ENCODE measurements at places on chromosomes 11 and 22.
A peak's percentile ranks its signal among the peaks of the same experiment; 100 is the strongest.

GRCh38 chr22:45009606-45010531 is at the start of gene PHF21B:
Gene PHF21B, minus strand, starts transcription at chr22:45010005. Its CDS starts 456 bp downstream, at chr22:45009549.
- peak; percentile 23 for DNase-seq

DNA sequence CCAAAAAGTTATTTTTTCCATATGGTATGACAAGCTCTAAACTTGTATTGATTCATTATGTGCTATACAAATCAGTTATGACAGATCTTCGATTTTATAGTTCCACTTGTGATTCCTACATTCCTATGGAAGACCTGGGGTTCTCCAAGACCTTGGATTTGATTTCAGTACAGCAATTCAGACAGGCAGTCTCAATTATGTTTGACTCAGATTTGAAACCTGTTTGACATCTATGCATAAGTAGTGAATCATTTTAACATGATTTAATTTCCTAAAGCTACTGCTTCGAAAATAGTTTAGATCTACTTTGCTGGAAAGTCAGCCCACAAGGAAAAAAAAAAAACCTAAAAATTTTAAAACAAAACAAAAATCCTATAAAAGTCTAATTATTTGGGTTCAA is 820.4 kb downstream of the LUZP2 start:
- DNase-seq = no peak

DNA sequence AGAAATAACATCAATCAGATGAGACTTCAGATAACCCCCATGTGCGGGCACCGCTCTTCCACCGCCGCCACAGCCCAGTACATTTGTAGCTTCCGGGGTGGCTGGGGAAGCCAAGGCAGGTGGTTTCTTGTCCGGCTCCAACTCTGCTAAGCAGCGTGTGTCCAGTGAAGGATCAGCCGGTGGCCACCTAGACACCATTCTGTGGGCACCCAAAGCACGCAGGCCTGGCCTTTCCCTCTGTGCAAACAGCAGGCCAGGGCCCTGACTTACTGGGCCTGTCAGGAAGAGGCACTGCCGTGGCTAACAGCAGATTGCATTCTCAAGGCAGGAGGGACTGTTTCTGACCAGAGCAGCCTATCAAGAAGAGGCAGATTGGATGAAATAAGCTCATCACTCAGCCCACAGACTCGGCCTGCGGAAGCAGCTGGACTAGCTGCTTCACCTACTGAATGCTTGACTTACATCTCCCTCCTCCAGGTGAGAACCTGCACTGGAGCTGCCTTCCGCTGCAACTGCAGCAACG is 74.8 kb downstream of the ETS1 start:
- DNase-seq = no peak

GRCh38 chr11:70244698-70245097 is 25.8 kb upstream of the PPFIA1 start:
- DNase-seq = no peak

- DNase-seq = no peak
Observed at GRCh38 chr11:2363577-2364370, 13.3 kb upstream of the CD81 start.

DNA sequence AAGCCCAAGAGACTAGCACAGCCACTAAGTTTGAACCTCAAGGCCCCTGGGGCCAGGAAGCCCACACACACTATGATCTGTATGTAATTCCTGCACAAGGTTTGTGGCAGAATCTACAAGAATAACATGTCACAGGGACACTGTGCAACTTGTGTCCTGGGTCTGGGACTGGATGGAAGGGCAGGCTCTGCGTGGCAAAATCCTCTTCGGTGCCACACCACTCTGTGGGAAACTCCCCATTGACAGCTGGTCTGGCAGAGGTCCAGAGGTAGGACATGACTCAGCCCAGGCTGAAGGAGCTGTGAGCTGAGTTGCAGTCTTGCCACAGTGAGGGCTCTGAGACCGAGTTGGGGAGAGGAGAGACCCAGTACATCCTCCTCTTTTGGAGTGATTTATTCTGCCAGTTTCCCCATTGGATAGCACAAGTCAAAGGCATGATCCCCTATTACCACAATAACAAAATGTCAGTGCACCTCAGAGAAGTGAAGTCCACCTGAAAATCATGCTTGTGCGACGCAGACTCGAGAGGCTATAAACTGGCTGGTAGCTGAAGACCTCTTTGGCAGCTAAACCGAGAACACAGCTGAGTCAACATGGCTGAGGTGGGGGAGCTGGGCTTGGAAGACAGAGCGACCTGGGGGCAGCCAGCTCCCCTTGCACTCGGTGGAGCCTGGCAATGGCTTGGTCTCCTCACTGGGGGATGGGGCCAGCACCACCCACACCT is 23.3 kb upstream of the SERPIND1 start:
- peak; percentile 55 for DNase-seq

- no peak for DNase-seq
Observed at GRCh38 chr11:111691741-111692140, 74.4 kb downstream of the PPP2R1B start.

GRCh38 chr11:92857407-92857806 is 112.0 kb upstream of the MTNR1B start:
- DNase-seq = no peak

DNA sequence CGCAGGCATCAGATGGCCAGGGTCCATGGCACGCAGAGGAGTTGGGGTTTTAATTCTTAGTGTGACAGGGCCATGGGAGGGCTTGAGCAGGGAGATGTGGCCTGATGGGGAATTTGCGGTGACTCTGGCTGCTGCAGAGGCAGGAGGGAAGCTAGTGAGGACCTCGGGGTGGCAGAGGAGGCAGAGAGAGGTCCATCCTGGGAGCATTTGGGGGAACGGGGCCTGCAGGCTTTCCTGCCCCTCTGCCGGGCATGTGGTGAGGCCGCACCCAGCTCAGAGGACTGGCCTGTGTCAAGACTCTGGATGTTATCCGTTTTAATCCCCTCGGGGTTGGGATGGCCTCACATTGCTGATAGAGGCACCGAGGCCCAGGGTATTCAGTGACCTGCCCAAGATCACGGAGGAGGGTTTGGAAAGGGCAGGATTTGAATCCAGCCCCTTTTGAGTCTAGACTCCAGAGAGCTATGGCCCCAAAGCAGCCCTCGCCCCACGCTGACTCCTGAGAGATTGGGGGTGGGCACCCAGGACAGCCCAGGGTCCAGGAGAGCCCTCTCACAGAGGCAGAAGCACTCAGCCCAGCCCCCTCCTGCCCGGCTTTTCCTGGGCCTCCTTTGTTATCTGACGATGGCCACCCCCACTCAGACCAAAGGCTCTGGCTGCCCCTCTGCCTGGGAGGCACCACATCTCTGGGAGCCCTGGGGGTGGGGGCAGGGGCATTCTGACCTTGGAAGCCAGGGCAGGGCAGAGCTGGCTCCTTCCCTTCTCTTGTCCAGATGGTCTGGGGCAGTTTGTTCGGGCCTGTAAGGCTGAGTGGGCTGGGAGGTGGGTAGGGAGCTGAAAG is 13.9 kb downstream of the MGAT3 start:
- no peak for DNase-seq

- peak; percentile 37 for DNase-seq
Observed at GRCh38 chr22:37309211-37310074, 27.1 kb downstream of the CYTH4 start.

DNA sequence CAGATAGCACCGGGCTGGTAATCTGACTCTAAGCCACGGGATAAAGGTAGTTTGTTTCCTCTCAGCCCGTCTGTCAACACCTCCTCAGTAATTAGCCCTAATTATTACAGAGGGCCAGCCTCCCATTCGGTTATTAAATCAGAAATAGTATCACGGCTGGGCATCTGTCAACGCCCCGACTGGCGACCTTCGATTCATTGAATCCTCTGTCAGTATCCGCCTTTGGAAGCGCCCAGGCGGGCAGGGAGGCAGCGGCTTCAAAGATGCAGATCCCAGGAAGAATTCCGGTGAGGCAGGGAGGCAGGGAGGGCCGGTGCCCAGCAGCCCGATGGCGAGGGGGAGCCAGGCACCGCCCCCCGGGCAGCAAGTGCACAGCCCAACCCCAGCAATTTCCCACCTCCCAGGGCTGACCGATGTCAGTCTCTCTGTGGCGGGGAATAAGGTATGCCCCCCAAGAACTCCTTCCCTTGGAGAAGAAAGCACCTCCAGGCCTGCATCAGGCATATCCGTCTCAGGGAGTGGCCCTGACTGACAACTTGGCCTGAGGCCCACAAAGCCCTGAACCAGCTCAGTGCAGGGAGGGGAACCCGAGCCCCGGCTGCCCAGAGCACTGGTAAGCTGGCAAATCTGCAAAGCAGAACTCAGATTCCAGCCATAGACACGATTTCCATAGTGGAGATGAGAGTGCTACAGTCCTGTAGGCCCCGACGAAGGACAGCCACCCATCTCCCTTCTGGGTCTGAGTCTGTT is 11.4 kb downstream of the GNB1L start:
- DNase-seq = no peak

DNA sequence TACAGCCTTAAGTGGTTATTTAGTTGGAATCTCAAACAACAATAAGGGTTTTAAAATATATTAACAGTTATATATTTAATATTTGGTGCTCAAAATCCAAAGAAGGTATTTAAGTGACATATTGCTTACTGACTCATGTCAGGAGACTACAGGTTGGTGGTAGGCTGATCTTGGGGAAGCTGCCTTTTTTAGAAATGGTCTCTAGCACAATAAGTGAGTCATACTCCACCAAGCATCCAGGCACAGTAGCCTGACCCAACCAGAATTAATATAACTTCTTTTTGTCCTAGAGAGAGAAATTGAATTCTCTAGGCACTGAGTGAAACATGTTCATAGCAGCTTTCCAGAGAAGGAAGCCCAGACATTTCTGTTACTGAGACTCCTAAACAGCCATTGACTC is 868.5 kb upstream of the TENM4 start:
- no peak for DNase-seq

- DNase-seq = no peak
Observed at GRCh38 chr11:73343076-73343873, 32.9 kb upstream of the RELT start.

Data from stimulated activated CD4-positive, alpha-beta T cell treated with anti-CD3 and anti-CD28 coated beads, Interleukin-2, amount 100 ng/mL, for 24 hours (primary cell).